ENCODE measurements at places on chromosomes 16 and 17.

DNA sequence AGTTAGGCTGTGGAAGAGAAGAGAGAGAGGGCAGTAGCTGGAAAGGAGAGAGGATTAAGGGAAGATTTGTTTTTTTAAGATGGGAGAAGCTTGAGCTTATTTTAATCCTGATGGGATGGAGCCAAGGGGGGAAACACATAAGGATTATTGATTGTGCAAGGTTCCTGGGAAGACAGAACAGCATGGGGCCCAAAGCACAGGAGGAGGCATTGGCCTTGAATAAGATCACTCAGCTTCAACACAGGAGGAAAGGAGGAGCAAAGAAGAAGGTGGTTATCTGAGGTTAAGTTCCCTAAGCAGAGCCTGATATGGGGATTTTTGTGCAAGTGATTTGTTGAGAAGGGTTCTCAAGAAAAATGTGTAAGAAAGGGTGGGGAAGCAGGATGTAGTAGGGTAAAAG lies 169.8 kb downstream of the ABCC12 start:
- no peak for DNase-seq

- DNase-seq: no peak
Measured at GRCh38 chr16:78439646-78440045, 340.2 kb downstream of the WWOX start.

GRCh38 chr16:64983963-64984362 lies 137.9 kb downstream of the CDH11 start:
- no peak for DNase-seq

- no peak for DNase-seq
Measured at GRCh38 chr17:74015990-74016389, 187.5 kb upstream of the RPL38 start.

DNA sequence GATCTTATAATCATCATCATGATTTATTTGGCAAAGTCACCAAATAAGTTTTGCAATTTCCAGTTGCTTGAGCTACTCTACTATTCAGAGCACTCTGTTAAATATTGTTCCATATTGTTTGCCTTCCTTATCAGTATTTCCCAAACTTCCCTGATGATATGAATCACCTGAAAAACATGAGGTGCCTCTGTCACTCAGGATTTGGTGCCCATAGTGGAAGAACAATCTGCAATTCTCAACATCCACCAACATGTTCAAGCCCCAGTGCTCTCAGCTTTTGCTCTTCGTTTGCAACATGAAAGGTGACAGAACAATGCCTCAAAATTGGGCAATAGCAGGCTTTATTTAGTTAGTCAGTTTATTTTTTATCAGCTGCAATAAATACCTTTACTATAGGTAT lies 28.6 kb upstream of the WSB1 start:
- no peak for DNase-seq

- DNase-seq: no peak
Measured at GRCh38 chr17:17824119-17824782, 12.5 kb downstream of the SREBF1 start.
